ENCODE measurements at places on chromosomes 7 and 10.

DNA sequence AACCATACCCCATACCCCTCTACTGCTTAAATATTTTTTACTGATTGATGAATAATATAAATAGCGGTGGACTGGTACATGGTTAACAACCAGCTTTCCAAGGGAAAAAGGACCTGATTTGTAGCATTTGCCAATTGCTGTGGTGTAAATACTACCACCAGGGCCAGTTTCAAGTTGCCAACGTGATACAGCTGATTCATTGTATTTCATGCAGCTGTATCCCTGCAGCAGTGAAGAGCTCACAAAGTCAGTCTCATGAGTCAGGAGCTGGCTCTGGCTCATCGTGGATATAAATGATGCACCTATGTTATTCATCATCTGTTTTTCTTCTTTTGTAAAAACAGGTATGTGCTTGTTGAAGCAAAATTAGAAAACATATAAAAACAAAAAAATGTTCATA, 15.2 kb downstream of the CALML5 start:
- DNase-seq = no peak

GRCh38 chr10:43376828-43377423, 5.5 kb downstream of the FXYD4 start:
- DNase-seq = no peak

GRCh38 chr7:30923774-30924413, 12.2 kb downstream of the AQP1 start:
- DNase-seq = no peak

GRCh38 chr7:128945668-128946366, 8.1 kb downstream of the IRF5 start:
- no peak for DNase-seq

DNA sequence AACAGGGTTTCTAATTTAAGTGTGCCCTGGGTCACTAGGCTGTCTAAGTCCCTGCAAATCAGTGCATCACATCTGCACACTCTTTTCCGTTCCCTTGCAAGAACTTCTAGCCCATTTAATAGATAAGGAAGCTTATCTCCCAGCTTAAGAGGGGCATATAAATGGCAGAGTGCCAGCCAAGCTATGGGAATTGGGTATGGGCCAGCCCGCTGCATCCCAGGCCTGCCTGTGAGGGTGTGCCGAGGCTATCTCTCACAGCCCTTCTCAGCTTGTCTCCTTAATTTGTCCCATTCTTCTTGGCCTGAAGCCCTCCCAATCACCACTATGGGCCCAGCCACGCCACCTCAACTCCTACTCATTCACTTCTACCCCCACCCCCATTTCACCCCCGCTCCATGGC, 14.7 kb downstream of the AQP1 start:
- no peak for DNase-seq

Data from activated T-cell treated with anti-CD3 and anti-CD28 coated beads for 4 hours (primary cell).